ENCODE measurements at places on chromosomes 5 and 9. TPM values are rescaled to one million over a fixed set of nuclear protein-coding genes. Genes with fewer than 3 reads are reported as not detected.

GRCh38 chr5:83900306-83900705, 179.7 kb upstream of the HAPLN1 start:
- no peak for DNase-seq

DMRTA1 gene
- total RNA-seq: not detected

GRCh38 chr5:96144289-96144688, 182.6 kb upstream of the ELL2 start:
- no peak for DNase-seq

PITX1 gene
- not detected for total RNA-seq

DNA sequence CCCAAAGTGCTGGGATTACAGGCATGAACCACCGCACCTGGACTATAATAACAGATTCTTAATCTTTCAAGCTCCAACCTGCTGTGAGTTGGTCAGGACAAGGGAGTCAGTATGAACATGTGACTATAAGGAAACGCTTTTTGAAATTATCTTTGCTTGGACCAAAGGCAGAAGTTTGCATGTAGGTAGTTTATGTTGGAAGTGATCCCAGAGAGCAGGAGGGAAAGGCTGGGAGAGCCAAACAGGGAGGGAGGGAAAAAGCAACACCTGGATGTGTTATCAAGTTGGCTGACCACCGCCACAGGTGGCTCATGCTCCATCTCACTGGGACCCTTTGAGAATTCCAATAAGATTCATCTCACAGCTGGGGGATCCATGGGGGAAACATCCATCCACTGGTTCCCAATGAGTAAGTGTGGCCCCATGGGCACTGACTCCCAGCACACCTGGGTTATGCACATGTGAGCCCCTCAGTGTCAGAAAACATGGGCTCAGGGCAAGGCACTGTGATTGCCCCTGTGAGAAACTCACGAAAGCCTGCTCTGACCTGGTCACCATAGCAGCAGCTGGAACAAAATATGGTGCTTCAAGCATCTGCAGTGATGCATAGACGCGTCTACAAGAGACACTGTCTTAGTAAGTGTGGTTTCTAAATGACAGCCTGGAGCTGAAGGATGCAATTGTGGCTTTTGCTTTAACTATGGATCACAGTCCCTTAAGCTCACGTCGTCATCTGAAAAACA, 62.1 kb downstream of the ARSB start:
- no peak for DNase-seq

DNA sequence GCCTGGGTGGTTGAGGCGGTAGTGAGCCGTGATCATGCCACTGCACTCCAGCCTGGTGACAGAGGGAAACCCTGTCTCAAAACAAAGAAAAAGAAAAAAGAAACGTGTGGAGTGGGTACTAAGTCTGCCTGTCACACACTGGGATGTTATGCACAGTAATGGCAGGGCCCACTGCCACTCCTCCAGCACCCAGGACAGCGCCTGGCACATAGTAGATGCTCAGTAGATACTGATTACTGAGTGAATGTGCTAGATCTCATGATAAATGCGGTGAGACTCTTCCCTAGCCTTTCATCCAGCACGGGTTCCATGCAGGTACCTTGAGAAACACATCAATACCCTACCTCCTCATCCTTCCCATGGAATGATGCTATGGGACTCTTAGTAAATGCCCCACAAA, 87.4 kb upstream of the HSPA9 start:
- no peak for DNase-seq

GRCh38 chr5:136213919-136214493, 21.0 kb upstream of the SMIM32 start:
- DNase-seq: no peak

DNA sequence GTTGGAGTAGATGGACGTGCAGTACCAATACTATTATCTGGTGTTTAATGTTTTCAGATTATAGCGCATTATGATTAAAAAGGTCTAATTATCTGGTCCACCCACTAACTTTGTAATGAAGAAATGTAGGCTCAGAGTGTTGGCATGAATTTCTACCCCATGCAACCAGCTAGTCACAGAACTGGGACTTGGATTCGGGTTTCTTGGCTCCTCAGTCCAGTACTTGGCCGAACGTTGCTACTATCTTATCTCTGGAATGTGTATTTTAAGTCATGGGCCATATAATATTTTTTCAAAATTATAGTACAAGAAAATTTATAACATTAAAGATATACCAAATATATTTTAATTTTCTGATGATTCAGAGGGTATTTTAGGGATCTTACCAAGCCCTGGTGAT, 657.5 kb upstream of the DMAC1 start:
- DNase-seq: no peak

DNA sequence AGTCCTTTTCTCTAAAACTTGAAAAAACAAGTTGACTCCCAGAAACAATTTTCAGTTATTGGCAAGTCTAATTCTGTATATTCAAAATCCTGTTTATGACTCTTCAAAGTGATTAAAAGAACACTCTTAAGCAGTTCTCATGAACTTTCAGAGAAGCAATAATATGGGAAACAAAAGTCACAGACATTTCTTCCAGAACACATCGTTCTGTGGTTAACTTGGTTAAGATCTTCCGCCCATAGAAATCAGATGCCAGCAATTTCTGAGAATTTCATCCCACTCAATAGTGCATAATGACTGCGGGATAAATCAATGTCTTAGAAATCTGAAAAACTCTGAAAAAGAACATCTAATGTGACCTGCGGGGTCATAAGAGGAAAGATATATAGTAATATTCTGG, 300.5 kb downstream of the COX7C start:
- no peak for DNase-seq

STKLD1 gene
- 0.42 TPM for total RNA-seq

MAP3K1 gene
- total RNA-seq: 8.9 TPM

DNA sequence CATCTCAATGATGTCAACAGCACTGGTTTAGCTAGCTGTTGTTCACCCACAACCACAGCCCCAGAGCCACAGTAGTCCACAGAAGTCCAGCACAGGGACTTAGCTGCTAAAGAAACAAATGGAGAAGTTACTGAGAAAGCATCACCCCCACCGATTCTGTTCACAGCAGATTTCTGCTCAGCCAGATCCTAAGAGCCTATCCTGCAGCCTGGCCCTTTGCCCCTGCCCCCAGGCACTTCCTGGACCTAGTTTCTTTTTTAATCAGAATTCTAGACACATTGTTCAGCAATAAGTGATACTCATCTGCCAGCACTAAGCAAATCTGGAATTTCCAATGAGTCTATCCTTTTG, 7.4 kb downstream of the B4GALT1 start:
- DNase-seq: no peak

GRCh38 chr9:27683181-27683580, 109.9 kb upstream of the C9orf72 start:
- DNase-seq: no peak

FABP6 gene
- not detected for total RNA-seq

CFAP157 gene
- 0.28 TPM for total RNA-seq

MACIR gene
- 4.7 TPM for total RNA-seq

BTNL3 gene
- not detected for total RNA-seq

- DNase-seq: no peak
These were observed 107.3 kb upstream of the WWC1 start for GRCh38 chr5:168184103-168184502.

DNA sequence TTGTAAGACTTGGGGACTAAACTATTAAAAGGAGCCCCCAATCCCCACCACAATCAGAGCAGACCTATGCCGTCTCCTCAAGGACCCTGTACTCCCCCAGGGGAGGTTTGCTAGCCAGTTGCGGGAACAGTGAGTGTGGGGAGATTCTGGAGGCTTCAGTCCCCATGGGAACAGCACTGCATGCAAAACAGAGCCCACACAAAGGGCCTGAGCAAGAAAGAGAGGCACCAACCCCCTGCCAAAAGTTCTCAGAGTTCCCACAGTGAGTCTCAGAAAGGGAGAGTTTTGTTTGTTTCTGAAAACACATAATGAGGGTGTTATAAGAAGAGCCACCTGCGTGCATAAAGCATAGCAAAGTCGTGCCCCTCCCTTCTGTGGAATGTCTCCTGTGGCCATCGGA, 56.6 kb downstream of the CFAP90 start:
- DNase-seq: no peak

SLC6A18 gene
- not detected for total RNA-seq

SYNPO gene
- total RNA-seq: 226 TPM

LHX2 gene
- not detected for total RNA-seq

- no peak for DNase-seq
These were observed 108.8 kb upstream of the LRRTM2 start for GRCh38 chr5:138983984-138984383.

DMGDH gene
- total RNA-seq: 0.95 TPM

DNA sequence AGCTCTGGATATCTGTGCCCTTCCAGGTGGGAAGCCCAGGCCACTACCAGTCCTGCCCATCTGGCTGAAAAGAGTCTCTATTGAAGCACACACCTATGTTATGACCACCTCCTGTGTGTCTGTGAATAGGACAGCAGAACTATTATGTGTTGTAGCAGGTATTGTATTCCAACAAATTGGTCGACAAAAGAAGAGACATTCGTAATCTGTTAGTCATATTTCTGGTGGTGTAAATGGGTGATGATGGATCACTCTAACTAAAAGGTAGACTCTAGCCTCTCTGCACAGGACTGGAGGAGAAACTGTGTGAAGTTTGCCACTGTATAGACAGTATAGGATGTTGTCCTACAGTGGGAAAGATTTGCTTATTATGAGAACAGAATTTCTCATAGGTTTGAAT, 416.1 kb downstream of the TMEM38B start:
- DNase-seq: no peak
